Stimulated activated CD4-positive, alpha-beta T cell treated with anti-CD3 and anti-CD28 coated beads, Interleukin-15, amount 100 ng/mL, for 1 hour (primary cell): ENCODE measurements at places on chromosomes 4 and X.

DNA sequence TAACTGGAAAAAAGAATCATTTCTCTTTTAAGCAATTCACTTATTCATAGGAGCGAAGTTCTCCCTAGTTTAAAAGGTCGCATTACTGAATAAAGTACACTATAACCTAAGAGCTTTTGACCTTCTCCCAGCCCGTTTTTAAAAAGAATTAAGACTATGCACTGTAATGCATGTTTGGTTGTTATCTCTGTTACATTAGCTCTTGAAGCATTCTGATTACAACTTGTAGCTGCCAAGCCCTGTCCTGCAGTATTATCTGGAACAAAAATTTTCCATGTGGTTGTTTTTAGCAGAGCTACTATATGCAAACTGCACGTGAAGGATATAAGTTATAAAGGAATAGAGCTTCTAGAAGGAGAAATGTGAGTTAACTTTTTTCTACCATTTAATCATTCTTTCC, 8.1 kb downstream of the GAB1 start:
- no peak for DNase-seq

GRCh38 chr4:188287169-188287894, 148.1 kb downstream of the TRIML1 start:
- DNase-seq: no peak

GRCh38 chr4:2354118-2354517, 64.3 kb downstream of the ZFYVE28 start:
- no peak for DNase-seq

GRCh38 chr4:96986816-96987215, 1146.9 kb downstream of the PDHA2 start:
- DNase-seq: no peak

GRCh38 chrX:21926116-21926515, 14.4 kb upstream of the SMS start:
- DNase-seq: no peak

GRCh38 chr4:127203562-127204200, 429.1 kb upstream of the INTU start:
- DNase-seq: no peak

GRCh38 chr4:53963781-53964180, 100.6 kb downstream of the CHIC2 start:
- DNase-seq: no peak

GRCh38 chr4:181119186-181119585, 1124.0 kb upstream of the TENM3 start:
- no peak for DNase-seq

DNA sequence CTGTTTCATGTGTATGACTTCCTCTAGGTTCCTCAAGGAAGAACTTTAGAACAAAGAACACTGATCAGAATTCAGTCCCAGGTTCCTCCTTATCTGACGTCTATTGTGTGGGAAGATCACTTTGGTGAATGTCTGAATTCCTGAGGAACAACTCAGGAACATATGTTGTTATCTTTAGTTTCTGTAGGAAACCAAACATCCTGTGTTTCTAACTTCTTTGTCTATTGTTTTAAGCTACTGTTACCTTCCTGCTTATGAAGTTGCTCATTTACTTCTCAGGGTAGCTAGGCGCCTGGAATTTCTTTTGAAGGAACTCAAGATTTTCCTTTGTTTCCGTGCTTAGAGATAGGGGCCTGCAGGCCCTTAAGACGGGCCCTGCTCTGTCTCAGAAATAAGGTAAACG, 46.2 kb downstream of the MAGEB5 start:
- no peak for DNase-seq

- no peak for DNase-seq
Observed at GRCh38 chr4:73962724-73963123, 19.1 kb downstream of the PF4 start.

DNA sequence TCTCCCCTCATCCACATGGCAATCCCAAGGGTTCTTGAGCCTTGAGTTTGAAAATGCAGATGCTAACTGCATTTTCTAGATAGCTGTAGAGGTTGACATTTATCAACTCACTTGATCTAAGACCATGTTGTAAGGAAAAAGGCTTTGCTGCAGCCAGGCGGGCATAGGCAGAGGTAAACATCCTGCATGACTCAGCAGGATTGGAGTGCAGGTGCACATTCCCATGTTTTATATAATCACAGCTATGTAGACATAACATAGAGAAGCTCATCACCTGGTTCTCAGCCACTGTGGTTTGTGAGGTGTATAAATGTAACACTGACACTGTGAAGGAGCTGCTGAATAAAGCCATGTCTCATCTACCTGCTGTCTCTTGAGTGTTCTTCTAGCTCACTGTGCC, 62.3 kb upstream of the PDE5A start:
- no peak for DNase-seq

DNA sequence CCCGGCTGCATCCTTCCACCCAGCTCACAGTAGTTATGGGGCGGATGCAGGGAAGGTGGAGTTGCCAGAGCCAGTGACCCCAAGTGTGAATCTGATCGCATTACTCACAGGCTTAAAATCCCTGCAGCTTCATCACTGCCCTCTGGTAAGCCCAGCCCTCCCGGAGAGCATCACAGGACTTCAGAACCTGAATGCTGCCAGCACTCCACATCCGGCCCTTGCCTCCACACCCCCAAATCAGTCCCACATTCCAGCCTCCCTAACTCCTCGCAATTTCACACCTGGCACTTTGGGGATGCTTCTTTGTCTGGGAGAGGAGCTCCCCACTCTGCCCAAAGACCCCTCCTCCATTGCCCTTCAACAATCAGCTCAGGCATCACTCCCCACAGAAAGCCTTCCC, 15.6 kb downstream of the RASL11B start:
- DNase-seq: no peak

GRCh38 chr4:94811643-94812042, 53.9 kb downstream of the BMPR1B start:
- DNase-seq: no peak

DNA sequence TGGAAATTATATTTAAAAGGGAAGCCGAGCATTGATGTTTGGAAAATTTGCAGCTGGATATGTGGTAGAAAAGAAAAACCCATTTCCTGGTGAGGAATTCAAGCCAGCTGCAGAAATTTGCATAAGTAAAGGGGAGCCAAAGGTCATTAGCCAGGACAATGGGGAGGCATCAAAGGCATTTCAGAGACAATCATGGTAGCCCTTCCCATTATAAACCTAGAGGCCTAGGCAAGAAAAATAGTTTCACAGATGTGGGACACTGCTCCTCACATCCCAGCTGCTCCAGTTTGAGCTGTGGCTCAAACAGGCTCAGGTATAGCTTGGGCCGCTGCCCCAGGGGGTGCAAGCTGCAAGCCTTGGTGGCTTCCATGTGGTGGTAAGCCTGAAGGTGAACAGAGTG, 35.8 kb downstream of the NAP1L3 start:
- DNase-seq: no peak

DNA sequence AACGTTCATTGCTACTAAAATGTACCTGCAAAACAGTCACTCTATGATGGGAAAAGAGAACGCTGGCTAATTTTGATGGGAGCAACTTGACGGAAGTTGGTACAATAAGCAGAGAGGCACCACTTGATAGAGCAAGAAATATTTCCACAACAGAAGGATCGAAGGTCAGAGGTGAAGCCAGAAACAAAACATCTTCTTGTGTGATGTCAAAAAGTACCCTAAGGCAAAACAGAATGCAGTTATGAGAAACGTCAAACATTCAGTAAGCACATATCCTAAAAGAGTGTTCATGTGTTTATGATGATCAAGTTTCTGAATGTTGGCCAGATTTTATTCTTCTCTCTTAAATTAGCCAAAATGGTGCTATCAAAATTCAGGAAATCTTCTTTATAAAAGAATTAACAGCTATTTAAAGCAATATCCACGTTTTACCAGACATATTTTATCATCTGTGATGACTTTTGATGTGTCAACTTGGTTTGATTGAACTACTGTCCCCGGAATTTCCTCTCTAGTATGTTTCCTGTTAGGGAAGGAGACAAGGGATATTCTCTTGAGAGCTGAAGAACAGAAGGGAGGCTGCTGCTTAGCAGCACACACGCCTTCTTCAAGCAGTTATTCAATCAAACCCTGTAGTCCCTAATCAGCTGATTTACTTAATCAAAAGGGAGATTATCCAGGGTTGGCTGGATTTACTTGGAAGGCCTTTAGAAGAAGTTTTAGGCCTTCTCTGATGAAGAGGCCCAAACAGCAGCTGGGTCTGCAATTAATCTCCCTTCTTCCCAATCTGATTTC, 15.7 kb downstream of the AASDH start:
- no peak for DNase-seq

DNA sequence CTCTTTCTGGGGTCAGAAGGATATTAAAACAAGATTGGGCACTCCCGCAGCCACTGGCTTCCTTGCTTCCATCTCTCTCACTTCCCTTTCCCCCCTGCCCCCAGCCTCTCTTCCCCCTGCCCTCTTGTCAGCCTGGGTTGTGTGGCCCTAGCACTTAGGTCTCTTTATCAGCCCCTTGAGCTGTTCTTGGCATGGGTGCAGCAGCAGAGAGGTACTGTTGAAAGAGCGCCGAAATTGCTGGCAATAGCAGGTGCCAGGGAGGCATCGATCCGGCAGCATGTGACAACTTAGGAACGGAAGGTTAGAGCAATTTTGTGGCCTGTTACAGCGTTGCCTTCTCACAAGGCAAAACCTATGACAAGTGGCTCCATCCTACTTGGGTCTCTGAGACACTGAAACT, 333.1 kb upstream of the IGFBP7 start:
- no peak for DNase-seq

GRCh38 chr4:170978990-170979389, 834.2 kb upstream of the GALNTL6 start:
- DNase-seq: no peak

GRCh38 chr4:172352356-172352755, 539.2 kb downstream of the GALNTL6 start:
- no peak for DNase-seq

GRCh38 chrX:26918631-26919030, 544.5 kb downstream of the PPP4R3C start:
- DNase-seq: no peak

- DNase-seq: no peak
Observed at GRCh38 chrX:134933248-134933647, 57.5 kb upstream of the SMIM10 start.

- DNase-seq: no peak
Observed at GRCh38 chr4:101853691-101854090, 63.2 kb downstream of the BANK1 start.

DNA sequence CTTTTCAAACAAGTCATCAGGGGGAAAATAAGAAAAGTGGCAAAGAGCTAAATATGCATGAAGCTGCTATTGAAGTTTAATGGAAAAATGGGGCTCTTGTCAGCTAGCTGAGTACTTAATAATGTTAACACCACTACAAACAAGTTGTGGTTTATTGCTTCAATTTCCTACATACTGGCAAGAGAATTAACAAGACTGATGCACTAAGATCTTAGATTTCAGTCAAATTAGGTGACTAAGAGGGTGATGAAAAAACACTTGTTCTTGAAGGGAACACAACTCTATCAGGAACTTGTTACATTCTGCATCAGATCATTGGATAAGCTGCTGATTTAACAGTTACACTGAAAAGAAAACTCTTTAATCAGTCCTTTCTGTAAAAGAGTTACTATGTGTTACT, 234.6 kb upstream of the AFF2 start:
- DNase-seq: no peak

DNA sequence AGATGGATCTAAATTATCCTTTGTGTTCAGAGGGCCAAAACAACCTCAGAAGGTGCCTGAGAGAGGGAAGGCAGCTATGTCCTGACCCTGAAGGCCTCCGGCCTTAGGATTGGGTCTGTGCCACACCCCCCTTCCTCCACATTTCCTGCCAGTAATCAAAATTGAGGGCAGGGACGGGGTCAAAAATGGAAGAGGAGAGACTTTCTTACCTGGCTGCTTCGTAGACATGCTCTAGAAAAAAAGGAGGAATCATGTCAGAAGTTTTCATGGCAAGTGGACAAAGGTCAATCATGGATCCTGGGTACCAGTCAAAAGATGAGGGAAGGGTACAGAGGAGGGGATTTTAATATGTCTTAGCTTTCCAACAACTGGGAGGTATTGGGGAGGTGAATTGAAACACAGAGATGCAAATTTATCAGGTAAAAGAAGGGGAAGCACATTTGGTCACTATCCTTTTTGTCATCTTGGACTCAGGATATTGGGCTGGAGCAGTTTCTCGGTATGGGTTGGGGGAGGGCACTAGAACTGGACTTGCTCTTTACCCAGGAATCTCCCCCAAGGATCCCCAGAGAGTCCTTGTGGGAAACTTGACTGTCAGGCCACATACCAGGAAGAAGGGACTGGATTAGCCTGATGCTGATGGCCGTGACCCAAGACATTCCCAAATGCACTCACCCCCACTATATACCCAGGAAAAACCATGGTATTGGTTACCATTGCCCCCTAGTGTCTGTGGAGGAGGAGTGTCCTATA, 17.1 kb downstream of the VSIG4 start:
- no peak for DNase-seq

- DNase-seq: no peak
Observed at GRCh38 chrX:16765594-16765993, 20.7 kb upstream of the TXLNG start.

DNA sequence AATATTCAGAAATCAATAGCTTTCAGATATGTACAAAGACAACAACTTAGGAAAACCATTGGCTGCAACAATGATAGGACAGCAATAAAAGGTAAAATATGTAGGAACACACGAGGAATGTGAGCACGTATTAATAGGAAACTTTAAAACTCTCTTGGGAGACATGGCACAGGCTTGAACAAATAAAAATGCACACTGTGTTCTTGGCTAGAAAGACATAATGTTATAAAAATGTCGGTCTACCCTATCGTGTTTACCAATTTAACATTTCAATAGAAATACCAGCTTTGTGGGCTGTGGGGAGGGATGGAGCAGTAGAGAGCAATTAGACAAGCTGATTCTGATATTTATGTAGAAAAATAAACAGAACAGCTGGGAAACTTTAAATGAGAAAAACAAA, 69.0 kb upstream of the FAM9B start:
- no peak for DNase-seq
